ENCODE measurements at places on chromosomes 7 and 10. TPM values are rescaled to one million over a fixed set of nuclear protein-coding genes. Genes with fewer than 3 reads are reported as not detected.

GRCh38 chr10:52644373-52645186, 128.0 kb downstream of the MBL2 start:
- DNase-seq = peak; percentile 60

GRCh38 chr7:131835141-131835540, 278.7 kb upstream of the PODXL start:
- no peak for DNase-seq

DNA sequence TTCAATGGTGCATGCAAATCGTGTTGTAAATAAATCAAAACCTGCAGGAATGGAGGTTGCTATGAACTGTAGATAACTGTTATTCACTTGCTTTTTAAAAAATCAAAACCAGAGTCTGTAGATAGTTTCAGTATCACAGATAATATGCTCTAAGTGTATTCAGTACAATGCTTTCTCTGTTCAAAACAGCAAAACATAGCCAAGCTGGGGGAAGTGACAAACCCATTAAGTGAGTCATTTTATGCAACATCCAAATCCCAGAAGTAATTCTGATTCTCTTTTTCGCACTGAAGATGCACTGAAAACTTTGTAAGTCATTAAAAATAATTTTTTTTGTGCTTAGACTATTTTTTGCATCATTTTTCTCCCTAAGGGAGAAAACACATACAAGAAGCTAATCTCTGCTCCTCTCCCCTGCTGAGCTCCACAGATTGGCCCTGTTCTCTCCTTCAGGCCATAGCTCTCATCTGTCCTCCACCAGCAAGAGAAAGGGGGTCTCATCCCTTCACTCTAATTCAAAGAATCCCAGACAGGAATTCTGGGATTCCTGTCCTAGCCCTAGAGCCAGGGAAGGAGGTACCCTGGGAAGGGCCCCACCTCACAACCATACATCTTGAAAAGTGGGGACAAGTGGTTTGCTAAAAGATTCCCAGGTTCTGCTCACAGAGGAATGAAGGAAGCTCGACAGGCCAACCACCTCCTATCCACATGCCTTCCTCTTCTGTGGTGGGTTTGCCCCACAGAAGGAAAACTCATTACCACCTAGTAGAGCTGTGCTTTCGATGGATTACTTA, 4.9 kb downstream of the PRTFDC1 start:
- peak; percentile 59 for DNase-seq

DNA sequence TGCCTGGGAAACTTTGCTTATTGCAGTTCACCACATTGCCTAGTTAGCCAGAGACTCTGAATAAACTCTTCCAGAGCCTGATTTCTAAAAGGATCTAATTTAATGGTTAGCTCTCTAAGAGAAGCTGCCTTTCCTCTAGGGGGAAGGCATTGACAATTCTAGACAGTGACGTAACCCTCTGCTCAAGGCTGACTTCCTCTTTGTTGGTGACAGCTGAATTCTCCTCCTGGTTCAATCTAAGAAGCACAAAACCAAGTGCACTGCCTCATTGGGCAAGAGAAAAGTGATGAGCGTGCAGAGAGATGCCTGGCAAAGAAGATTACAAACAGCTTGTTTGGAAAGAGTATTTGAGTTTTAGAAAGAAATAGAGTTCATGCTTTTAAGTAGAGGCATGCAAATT, 102.7 kb downstream of the MACC1 start:
- DNase-seq = no peak

DNA sequence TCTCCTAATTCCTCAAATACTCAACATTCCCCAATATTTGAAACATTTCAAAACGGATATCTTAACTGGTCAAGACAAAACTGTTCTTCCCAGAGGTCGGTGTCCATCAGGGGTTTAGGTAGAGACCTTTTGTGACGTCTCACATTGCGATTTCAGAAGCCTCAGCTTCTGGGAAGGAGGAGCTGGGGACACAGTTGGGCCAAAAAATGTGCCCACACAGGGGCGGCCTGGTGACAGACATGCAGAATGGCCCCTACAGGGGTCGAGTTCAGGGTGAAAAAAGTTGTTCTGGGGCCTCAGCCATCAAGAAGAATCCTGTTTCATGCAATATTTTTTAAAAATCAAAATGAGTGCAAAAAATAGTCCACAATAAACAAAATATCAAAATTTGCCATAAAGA, 108.7 kb upstream of the PFKP start:
- DNase-seq = no peak

DNA sequence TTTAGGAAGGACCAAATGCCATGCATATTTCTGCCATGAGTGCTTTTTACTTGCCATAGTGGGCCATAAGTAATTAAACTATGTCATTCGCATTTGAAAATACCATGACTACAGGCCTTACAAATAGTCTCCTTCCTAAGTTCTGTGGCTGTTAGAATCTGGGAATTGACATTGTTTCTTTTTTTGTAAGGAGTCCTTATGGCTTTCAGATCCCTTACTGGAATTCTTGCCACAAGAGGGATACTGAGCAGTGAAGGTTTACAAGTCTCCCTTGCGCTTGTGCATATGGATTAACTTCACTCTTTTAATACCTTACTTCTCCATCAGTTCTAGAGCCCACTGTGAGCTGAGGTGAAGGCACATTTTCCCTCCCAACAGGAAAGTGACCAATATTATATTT, 166.0 kb downstream of the NRG3 start:
- no peak for DNase-seq

GRCh38 chr7:145036604-145037405, 201.0 kb upstream of the TPK1 start:
- peak; percentile 24 for DNase-seq

DNA sequence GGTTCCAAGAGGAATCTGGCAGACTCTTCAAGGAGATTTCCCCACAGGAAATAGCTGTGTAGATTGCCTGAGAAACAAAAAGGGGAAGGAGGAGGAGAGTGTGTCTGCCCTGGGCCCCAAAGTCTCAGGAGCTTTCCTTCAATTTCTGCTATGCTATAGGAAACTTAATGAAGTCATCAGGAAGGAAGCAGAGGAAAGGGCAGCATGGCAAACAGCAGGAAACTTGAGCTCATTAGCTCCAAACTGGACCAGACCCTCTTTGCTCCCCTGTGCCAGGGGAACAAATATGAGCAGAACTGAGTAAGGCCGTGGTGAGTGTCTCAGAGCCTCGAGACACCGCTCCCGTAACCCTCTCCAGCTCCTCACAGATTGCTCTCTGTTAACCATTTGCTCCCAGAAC, 4.8 kb upstream of the KCNIP2 start:
- DNase-seq = no peak

DNA sequence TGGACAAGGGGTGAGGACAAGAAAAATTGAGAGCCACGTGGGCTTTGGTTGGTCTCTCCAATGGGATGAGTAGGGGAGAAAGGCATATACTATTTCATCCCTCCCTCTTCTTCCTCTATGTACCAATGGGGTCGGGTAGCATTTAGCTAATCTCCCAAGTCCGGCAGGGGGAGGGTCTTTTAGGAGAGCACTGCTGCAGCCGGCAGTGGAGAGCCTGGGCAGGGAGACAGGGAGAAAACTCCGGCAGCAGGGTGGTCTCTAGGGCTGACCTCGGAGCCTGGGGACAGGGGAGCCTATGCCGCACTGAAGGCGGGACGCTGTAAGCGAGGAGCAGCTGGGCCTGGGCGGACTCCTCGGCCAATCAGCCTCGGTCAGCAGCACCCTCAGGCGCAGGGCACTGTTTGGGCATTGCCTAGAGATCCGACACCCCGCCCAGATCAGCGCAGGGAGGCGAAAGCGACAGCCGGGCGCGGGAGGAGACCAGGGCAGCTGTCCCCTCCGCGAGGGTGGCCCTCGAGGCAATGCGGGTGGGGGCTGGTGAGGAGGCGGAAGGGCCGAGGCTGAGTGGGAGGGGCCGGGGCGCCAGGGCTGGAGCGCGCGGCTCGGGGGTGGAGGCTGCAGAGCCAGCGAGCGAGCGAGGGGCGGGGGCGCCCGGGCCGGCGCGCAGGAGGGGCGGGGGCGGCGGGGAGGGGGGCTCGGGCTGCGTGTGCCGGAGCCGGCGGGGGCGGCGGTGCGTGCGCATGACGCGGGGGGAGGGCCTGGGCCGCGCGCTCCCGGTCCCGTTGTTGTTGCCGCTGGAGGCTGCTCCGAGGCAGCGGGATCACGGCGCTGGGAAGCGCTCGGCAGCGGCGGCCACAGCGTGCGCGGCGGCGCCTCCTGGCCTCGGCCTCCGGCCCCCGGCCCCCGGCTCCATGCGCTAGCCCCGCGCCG, at the start of gene AGAP3:
TSS of gene AGAP3 (plus strand) at position 785 of the 930 bp plus-strand sequence. CDS start 267 bp downstream, outside the sequence.
- DNase-seq = peak; percentile 89

- peak; percentile 54 for DNase-seq
These were observed 64.1 kb downstream of the DOCK1 start for GRCh38 chr10:126969310-126969709.

GRCh38 chr7:69817121-69817520, 218.8 kb downstream of the AUTS2 start:
- peak; percentile 67 for DNase-seq

- DNase-seq = no peak
These were observed 178.7 kb upstream of the PRPS1L1 start for GRCh38 chr7:18206331-18206730.

- no peak for DNase-seq
These were observed 45.9 kb downstream of the PTF1A start for GRCh38 chr10:23238015-23238414.

DNA sequence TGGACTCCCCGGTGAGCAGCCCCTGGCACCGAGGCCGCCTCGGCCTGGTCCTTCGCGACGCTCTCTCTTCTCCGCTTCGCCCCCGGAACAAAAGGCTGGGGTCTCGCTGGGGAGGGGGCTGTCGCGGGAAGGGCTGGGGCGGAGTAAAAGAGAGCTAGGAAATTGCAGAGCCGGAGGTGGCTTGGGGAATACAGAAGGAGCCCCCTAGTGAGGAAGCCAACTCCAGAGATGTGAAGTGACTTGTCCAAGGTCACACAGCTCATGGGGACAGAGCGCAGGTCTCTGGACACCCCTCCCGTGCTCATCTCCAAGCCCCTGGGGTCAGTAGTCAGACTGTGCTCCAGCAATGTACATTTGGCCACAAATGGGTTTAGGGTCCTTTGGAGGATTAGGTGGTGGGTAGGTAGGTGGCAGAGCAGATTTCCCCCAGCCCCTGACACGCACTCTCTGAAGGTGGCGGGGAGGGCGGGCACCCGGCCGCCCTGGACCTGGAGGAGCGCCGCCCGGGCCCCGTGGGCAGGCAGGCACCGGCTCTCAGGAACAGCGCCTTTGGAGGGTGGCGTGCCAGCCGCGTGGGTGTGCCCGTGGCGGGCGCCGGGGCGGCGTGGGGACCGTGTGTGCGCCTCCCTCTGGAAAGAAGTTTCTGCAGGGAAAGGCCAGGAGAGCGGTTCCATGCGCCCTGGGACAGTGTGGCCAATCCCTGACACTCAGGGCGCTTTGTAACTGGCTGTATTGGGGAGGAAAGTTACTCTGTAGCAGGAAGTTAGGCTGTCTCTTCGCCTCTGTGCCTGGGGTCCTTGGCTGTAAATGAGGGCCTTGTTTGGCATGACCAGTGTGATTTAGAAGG, 910 bp downstream of the WIPF3 start:
- DNase-seq = no peak

- peak; percentile 20 for DNase-seq
These were observed 33.0 kb downstream of the EN2 start for GRCh38 chr7:155490697-155491628.

DNA sequence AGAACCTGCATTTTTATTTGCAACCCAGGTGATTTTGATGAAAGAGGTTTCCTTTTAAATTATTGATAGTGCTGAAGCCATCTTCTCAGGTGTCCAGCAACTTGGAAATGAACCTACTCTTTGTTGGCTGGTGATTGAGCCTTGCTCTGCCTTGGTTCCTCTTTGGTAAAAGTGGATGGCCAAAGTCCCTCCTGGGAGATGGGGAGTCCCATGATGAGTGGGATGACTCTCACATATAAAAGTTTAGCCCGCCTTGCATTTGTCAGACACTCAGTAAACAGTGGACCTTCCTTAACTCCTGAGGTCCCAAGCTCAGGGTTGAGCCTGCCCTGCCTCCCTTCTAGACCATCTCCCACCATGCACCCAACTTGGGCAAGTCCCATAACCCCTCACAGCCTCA, 28.9 kb upstream of the KAT6B start:
- DNase-seq = no peak

DNA sequence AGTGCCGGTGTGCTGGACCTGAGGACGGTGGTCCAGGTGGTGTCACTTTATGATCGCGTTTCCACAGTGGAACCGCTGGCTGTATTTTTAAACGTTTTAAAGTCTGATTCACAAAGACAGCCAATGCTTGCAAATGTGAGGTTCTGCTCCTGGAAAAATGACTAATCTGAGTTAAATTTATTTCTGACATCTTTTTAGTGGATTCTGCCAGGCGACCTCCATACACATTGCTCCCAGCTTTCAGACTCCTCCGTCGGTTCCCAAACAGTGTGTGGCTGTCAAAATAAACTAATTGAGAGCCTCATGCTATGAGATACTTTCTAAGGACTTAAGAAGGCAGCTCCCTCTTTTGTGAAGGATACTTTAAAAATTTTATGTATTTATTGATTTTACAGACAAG, 12.7 kb upstream of the TTYH3 start:
- peak; percentile 52 for DNase-seq

GRCh38 chr7:156950381-156950858, 908 bp downstream of the NOM1 start:
- DNase-seq = peak; percentile 39

DNA sequence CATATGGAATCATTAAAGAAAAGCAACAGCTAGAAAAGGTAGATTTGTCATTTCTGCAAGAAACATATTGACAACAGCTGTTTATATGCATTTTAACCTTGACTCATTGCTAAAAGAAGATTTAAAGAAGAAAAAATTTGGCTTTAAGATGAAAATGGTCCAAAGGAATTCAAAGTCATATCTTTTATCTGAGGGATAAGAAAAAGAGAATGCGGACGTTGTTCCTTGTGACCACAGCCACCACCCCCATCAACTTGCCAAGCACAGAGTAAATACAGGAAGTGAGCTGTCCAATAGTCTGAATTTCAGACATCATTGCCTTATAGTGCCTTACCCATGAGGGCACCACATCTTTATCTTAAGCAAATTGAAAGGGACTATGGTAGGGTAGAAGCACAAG, 7.3 kb upstream of the CRPPA start:
- DNase-seq = peak; percentile 88

The MLXIPL gene
- total RNA-seq = 0.07 TPM

The ADAMTS14 gene
- total RNA-seq = 1.2 TPM

The CNTNAP2 gene
- not detected for total RNA-seq

The PRPS1L1 gene
- not detected for total RNA-seq

The EFCAB10 gene
- total RNA-seq = 0.39 TPM

The TEX36 gene
- total RNA-seq = 0.10 TPM

The SHLD2 gene
- 20.9 TPM for total RNA-seq

The CRYGN gene
- total RNA-seq = not detected

All from M059J (cell line).